ENCODE measurements at places on chromosomes 3 and 15.

GRCh38 chr15:26073430-26074333 lies 210.6 kb upstream of the ATP10A start:
- no peak for DNase-seq

DNA sequence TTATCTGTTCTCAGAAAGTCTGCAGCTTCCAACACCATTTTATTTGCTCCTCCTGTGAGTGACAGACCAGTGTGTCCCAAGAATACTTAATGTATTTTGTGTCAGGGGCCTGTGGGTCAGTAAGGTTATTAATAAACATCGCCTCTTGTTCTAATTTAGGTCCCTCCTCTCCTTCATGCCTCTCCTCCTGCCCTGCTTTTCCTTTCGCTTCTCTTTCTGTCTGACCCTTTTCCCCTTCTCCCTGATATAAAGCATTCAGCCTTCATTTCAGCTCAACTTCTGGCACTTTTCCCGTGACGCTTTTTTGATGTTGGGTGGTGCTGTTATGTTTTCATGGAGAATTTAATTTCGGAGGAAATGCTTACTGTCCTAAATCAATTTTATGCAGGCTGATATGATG lies 29.7 kb upstream of the NR2F2 start:
- no peak for DNase-seq

DNA sequence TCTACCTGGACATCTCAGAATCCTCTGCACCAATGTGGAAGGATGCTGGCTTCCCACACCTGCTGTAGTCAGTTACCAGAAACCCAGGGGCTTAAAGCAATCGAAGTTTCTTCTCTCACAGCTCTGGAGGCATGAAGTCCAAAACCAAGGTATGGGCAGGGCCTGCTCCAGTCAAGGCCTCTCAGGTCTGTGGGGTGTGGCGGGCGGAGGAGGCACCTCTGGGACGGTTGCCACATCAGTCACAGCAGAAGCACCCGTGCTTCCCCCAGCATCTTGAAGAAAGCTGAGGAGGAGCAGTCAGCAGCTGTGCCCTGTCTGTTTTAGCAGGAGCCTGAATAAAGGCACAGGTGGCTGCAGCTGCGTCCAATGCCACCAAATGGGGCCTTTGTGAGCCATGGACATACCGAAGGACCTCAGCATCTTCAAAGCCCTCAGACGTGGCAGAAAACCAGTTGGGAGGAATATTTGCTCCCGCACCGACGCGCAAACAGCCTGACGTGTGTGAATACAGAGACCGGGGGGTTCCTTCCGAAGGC lies 68.9 kb downstream of the TFRC start:
- no peak for DNase-seq

GRCh38 chr3:24682141-24682547 lies 187.5 kb upstream of the THRB start:
- no peak for DNase-seq

DNA sequence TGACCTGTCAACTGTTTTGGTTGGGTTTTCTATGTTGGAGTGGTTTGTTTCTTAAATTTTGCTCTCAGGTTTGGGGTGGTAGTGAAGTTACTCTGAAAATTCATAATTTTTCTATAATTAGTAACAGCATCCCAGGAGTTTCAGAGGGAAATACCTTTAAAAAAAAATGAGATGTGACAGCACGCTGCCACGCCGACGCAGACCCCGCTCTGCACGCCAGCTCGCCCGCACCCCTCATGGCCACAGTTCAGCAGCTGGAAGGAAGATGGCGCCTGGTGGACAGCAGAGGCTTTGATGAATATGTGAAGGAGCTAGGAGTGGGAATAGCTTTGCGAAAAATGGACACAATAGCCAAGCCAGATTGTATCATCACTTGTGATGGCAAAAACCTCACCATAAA lies 34.6 kb downstream of the AKAP13 start:
- DNase-seq = no peak

- DNase-seq = no peak
These were observed 125.6 kb downstream of the PLOD2 start for GRCh38 chr3:146035366-146035765.

Measured in omental fat pad (tissue), 4 donors.